Upper lobe of left lung (tissue), 6 donors: ENCODE measurements at places on chromosomes 2 and 18. TPM values are rescaled to one million over a fixed set of nuclear protein-coding genes. Genes with fewer than 3 reads are reported as not detected.

VIT gene
- 0.39 TPM for total RNA-seq

CPLX4 gene
- total RNA-seq: not detected

ATL2 gene
- 55.6 TPM for total RNA-seq

SOWAHC gene
- total RNA-seq: 26.4 TPM

STPG4 gene
- 0.52 TPM for total RNA-seq

RGPD3 gene
- 0.13 TPM for total RNA-seq

ARHGAP28 gene
- total RNA-seq: 10.3 TPM

GRCh38 chr2:172826522-172826921, 90.9 kb downstream of the RAPGEF4 start:
- no peak for DNase-seq
- H3K27me3 ChIP-seq: no peaks in the 10 kb centered on the region
- H3K4me1 ChIP-seq: no peaks in the 10 kb centered on the region
- no peak overlapping the region for H3K27ac ChIP-seq
- no peak overlapping the region for H3K4me3 ChIP-seq

DNA sequence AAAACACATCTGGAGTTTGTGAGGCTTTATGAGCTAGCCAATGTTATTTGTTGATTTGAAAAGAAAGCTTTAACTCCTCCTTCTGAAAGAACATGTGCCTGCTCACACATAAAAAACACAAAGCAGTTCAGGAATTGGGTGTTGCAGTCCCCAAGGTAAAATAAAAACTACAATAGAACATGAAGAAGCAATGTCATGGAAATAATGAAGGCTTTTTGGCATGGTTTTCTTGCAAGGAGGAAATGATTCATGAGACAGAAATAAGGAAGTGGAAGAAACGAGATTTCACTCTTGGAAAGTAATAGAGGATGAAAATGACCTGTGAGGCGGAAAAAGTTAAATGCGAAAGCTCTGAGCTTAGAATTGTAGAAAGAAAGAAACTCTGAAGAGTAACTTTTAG, 81.1 kb downstream of the TRIB2 start:
- H3K4me3 ChIP-seq: no peak overlapping the region
- no peaks in the 10 kb centered on the region for H3K4me1 ChIP-seq
- no peak overlapping the region for H3K27ac ChIP-seq
- H3K36me3 ChIP-seq: no peaks in the 10 kb centered on the region
- no peaks in the 10 kb centered on the region for H3K27me3 ChIP-seq

DNA sequence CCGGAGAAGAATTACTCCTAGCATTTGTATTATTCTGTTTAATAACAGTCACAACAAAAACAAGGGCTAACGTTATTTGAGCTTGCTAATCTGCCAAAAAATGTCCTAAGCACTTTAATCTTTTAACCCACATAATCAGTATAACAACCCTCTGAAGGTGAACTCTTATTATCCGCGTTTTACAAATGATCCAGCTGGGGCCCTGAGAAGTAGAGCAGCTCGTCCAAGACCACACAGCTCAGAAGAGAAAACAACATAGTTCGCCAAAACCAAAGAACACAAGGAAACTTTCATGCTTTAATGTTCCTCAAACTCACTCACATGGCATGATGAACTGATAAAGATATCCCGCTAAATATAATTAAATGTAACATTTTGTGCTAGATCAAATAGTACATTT, 159.7 kb upstream of the ZNF236 start:
- no peak overlapping the region for H3K4me3 ChIP-seq
- DNase-seq: no peak
- H3K4me1 ChIP-seq: no peaks in the 10 kb centered on the region

DNA sequence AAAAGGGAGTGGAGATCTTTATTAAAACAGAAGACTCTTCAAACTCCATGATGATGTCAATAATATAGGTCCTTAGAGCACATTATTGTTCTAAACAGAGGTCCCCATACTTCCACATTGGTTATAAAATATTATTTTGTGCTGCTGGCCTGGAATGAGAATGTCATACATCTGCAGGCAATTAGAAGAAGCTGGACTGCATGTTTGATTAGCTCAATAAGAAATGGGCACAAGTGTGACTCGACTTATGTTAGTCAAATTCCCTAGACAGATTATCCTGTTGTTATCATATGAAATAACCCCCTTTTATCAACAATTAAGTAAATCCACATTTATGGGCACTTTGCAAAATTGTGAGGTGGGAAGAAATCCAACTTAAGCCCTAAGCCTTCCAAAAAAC, 8.8 kb downstream of the EFEMP1 start:
- H3K4me1 ChIP-seq: no peaks in the 10 kb centered on the region
- H3K27me3 ChIP-seq: no peaks in the 10 kb centered on the region
- no peak overlapping the region for H3K27ac ChIP-seq
- no peak for DNase-seq

- no peaks in the 10 kb centered on the region for H3K27me3 ChIP-seq
- H3K27ac ChIP-seq: no peak overlapping the region
- no peak overlapping the region for H3K4me3 ChIP-seq
- H3K4me1 ChIP-seq: peaks cover 25% of the 10 kb centered on the region
Observed at GRCh38 chr2:205757271-205757670, 75.0 kb downstream of the NRP2 start.

DNA sequence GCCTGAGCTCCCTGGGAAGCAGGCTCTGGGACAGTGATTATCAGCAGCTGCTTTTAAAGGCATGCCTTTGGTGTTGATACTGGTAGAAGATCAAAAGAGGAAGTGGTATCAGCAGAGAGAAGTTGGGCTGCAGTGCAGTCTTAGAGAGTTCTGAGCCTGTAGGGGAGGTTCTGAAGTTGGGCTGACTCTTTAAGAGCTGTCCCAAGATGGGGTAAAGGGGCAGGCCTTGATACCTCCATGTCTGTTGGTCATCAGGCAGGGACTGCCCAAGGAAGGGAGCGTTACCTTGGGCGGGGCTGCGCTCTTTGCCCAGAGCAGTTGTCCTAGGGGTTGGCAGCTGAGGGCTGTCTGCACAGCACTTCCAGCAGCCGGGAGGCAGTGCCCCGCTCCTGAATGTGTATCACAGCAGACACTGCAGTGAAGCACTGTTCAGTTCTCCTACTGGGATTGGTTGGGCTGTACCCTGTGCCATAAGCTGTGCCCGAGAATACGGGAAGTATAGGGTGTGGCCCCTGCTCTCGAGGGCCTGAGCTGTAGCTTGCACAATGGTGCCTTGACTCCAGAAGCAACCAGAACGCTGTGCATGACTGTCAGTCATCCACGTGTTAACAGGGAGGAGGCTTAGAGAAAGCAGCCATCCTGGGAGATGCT, 177.0 kb downstream of the CTIF start:
- peaks cover 25% of the 10 kb centered on the region for H3K4me1 ChIP-seq
- H3K27ac ChIP-seq: no peak overlapping the region
- no peak for DNase-seq
- H3K36me3 ChIP-seq: no peaks in the 10 kb centered on the region

- no peak overlapping the region for H3K4me3 ChIP-seq
- no peaks in the 10 kb centered on the region for H3K4me1 ChIP-seq
- no peak for DNase-seq
- H3K36me3 ChIP-seq: no peaks in the 10 kb centered on the region
- no peaks in the 10 kb centered on the region for H3K27me3 ChIP-seq
Observed at GRCh38 chr2:128290356-128290755, 28.3 kb downstream of the HS6ST1 start.

DNA sequence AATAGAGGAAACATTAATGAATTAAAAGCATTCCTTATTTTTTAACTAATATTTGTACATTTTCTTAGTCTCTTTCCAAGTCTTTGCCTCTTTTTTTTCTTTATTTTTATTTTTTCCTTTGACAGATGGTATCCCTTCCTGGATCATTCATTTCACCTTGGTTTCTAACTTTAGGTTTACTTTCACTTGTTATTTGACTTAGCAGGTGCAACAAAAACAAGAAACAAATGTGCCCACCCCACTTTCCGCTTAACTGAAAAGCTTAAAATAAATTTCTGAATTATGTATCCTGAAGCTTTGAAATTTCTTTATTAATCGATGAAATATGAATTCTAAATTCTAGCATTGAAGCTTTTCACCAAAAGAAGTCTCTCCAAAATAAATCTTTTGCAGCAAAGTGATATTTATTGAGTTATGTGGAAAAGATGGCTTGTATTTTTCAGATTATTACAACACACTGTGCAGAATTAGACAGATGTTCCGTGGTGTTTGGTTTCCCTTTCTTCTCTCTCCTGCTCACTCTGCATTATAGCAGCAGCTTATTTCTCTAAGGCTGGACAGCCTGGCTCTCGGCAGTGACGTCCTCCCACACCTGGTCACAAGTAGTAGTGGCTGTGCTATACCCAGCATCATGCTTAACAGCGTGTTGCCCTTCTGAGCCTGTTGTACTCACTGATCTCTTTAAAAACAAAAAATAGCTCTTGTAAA, 99.1 kb upstream of the ZNF397 start:
- no peaks in the 10 kb centered on the region for H3K27me3 ChIP-seq
- no peak overlapping the region for H3K27ac ChIP-seq
- H3K4me3 ChIP-seq: no peak overlapping the region
- no peak for DNase-seq
- H3K36me3 ChIP-seq: peaks cover 6% of the 10 kb centered on the region
- peaks cover 8% of the 10 kb centered on the region for H3K4me1 ChIP-seq

DNA sequence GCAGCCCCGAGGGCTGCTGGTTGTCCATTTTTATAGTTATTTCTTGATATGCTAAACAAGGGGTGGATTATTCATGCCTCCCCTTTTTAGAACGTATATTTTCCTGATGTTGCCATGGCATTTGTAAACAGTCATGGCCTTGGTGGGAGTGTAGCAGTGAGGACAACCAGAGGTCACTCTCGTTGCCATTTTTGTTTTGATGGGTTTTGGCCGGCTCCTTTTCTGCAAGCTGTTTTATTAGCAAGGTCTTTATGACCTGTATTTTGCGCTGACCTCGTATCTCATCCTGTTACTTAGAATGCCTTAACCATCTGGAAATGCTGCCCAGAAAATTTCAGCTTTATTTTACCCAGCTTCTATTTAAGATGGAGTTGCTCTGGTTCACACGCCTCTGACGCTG, 825.8 kb upstream of the CDH2 start:
- H3K27me3 ChIP-seq: no peaks in the 10 kb centered on the region
- DNase-seq: no peak
- H3K27ac ChIP-seq: no peak overlapping the region
- no peaks in the 10 kb centered on the region for H3K4me1 ChIP-seq

DNA sequence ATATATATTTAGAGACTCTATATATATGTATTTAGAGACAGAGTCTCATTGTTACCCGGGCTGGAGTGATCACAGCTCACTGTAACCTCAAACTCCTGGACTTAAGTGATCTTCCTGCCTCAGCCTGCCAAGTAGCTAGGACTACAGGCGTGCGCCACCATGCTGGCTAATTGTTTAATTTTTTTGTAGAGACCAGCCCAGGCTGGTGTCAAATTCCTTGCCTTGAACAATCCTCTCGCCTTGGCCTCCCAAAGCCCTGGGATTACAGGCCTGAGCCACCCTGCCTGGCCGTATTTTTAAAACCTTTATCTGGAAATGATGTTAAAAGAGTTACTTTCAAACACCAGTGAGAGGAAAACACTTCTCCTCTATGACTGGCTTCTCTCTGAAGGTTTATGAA, 30.9 kb upstream of the PGAP1 start:
- no peaks in the 10 kb centered on the region for H3K4me1 ChIP-seq
- no peak overlapping the region for H3K27ac ChIP-seq
- H3K36me3 ChIP-seq: no peaks in the 10 kb centered on the region
- no peak overlapping the region for H3K4me3 ChIP-seq
